ENCODE measurements at places on chromosomes 5 and 9.
A peak's percentile ranks its signal among the peaks of the same experiment; 100 is the strongest.

DNA sequence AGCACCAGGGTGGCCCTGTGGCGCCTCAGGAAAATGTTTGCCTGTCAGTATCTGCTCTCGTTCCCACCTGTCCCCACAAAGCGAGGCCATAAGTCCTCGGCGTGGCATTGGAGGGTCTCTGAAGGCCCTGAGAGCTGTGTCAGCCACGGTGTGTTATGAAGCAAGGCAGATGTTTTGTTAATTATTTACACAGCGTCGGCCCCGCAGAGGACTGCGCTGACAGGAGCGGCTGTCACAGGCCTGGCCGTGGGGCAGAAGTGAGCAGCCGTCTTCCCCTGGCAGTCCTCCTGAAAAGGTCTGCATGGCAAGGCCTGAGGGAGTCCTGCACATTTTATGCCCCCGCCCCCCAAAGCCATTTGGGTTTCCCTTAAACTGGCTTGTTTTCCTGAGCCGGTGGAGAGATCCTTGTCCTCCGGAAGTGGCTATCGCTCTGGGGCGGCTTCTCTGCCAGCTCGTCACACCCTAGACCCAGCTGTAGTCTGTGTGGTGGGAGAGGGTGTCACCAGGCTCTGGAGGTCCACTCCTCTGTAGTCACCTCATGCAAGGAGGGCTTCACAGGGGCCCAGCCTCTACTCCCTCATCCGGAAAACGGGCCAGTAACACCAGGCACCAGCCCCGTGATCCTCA is 6.2 kb downstream of the NEK6 start:
- DNase-seq: no peak

GRCh38 chr5:83554133-83554532 is 82.6 kb downstream of the VCAN start:
- DNase-seq: no peak

DNA sequence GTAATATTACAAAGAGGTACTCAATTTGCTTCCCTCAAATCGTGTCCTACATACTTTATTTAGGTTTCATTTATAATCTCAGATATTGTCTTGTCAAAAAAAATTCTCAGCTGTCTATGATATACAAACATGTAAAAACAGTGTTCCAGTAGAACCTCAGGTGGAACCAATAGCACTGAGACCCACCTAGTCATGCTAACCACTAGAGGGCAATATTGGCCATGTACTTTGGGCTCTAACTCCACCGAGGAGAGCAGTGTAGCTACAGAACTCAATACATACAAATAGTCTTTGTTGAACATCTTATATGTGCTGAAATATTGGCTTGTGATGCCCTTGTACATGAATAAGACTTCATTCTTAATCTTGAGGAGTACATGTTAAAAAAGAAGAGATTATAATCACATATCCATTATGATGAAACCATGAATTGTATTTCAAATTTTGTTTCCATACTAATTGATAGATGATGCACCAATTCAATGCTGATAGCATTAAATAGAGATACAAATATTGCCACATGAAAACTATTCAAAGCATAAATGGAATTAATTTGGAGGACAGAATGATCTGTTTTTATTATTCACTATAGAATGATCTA is 71.2 kb upstream of the CNTLN start:
- DNase-seq: no peak

DNA sequence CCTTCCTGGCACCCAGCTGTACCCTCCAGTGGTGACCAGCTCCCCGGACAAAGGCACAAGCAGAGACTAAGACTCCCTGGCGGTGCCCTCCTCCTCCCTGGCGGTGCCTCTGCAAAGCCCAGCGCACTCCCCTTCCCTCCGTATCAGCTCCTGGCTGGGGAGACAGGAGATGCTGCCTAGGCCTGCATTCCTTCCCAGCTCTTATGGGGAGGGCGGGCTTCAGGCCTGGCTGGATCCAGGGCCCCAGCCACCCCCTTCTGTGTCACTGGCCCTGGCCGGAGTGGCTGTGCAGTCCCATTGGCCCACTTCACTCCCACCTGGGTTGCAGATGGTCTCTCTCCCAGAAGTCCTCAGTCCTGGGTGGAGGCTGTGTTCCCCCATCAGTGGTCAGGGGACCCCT is 6.4 kb downstream of the LCN12 start:
- DNase-seq: no peak

DNA sequence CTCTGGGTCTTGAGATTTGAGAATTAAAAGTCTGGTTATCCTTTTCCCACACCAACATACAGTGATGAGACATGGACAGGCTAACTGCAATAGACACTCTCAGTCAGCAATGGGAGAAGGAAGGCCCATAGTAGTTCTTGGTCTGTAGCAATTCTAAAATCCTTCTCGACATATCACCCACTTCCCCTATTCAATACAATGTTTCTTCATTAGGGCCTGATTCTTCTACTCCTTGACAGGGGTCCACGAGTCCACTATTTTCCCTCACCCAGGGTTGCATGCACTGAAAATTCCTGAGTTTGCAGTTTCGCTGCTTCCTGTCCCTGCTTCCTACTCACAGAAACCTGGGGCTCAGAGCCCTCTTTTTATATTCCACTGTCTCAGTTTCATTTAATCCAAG is 402.8 kb downstream of the MAT2B start:
- DNase-seq: no peak

GRCh38 chr9:136090768-136091581 is 4.1 kb downstream of the NACC2 start:
- DNase-seq: no peak

DNA sequence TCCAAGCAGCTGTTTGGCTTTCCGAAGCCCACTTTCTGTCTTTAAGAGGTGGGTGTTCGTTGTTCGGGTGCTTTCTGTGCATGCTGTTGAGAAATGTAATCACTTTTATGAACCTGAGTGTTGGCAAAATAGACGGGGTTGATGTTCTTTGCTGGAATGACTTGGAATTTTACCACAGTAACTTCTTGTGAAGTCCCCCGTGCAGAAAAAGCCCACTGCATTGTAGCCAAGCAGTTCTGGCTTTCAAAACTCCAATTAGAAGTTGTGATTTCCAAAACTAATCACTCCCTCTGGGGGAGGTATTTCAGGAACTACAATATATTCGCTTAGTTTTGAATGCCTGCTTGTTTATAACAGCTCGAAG is 111.1 kb downstream of the PAM start:
- no peak for DNase-seq

- no peak for DNase-seq
Observed at GRCh38 chr9:123893831-123894460, 36.0 kb downstream of the DENND1A start.

GRCh38 chr9:136133191-136133958 is 14.7 kb upstream of the TMEM250 start:
- no peak for DNase-seq

DNA sequence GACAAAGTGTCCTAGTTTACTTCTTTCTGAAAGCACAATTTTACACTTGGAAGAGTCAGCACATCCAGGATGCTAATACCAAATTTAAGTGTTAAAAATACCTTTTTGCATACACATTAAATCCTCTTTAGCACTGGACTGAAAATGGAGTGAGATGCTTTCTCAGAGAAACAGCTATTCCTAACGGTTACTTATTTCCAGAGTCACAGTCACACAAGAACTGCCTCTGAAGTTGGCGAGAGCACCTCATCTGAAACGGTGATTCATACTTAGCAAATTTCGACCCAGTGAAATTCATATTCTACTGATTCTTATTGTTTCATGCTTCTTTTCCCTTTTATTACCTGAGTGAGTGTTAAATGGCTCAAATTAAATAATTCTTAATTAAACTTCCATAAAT is 12.2 kb downstream of the CDH18 start:
- DNase-seq: no peak

- no peak for DNase-seq
Observed at GRCh38 chr9:84701801-84702200, 32.3 kb downstream of the NTRK2 start.

DNA sequence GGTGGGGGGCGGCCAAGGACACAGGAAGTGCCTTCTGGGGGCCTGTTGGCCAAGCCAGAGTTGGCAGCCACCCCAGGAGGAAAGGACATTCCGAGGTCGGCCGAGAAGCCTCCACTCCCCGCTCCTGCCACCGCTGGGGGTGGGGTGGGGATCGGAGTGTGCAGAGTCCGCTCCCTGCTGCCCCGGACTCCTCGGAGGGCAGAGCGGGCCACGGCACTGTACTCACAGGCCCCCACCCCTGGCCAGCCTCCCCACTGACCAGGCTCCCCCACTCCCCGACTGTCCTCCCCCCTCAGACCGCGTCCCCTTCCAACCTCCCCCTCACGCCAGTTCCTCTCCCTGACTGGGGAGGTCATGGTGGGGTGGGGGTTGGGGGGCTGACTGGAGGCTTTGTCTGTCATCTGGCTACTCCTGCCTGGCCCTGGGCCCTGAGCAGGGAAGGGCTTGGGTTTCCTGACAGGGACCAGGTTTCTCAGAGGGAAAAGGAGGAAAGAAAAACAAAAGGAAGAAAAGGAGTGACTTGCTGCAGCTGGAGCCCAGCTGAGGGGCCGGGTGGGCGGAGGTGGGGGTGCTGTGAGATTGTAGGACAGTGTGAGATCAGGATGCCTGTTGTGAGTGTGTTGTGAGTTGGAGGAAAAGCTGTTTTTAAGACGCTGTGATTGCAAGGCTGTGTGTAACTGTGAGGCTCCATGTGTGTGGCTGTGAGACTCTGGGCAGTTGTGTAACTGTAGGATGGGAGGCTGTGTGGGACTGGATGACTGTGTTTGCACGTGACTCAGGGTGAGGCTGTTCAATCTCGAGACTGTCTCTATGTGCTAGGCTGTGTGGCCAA is 29.7 kb downstream of the CNTFR start:
- no peak for DNase-seq

GRCh38 chr5:105034401-105034763 is 1471.8 kb upstream of the NUDT12 start:
- DNase-seq: no peak

DNA sequence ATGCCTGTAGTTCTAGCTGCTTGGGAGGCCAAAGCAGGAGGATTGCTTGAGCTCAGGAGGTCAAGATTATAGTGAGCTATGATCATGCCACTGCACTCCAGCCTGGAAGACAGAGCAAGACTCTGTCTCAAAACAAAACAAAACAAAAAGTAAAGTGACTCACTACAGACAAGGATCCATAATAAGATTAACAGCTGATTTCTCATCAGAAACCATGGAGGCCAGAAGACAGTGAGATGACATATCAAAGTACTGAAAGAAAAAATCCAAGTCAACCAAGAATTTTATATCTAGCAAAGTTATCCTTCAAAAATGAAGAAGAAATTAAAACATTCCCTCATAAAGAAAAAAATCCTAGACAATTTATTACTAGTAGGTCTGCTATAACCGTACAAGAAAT is 69.4 kb upstream of the ZBTB43 start:
- DNase-seq: no peak

- DNase-seq: no peak
Observed at GRCh38 chr9:68533678-68534077, 7.0 kb downstream of the TMEM252 start.

DNA sequence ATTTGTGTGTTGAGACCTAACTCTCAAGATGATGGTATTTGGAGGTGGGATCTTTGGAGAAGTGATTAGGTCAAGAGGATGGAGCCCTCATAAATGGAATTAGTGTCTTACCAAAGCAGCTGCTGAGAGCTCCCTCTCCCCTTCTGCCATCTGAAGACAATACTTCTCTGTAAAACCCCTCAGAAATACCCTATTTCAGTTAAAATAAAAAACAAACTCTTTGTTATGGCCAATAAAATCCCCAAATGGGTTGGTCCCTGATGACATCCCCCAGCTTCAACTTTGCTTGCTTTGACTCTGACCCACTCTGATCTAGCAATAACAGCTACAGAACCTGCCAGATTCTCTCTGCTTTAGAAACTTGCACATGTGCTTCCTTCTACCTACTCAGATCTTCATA is 100.9 kb downstream of the SNCAIP start:
- DNase-seq: no peak

GRCh38 chr5:89584339-89584956 is 701.5 kb upstream of the MEF2C start:
- DNase-seq: no peak

DNA sequence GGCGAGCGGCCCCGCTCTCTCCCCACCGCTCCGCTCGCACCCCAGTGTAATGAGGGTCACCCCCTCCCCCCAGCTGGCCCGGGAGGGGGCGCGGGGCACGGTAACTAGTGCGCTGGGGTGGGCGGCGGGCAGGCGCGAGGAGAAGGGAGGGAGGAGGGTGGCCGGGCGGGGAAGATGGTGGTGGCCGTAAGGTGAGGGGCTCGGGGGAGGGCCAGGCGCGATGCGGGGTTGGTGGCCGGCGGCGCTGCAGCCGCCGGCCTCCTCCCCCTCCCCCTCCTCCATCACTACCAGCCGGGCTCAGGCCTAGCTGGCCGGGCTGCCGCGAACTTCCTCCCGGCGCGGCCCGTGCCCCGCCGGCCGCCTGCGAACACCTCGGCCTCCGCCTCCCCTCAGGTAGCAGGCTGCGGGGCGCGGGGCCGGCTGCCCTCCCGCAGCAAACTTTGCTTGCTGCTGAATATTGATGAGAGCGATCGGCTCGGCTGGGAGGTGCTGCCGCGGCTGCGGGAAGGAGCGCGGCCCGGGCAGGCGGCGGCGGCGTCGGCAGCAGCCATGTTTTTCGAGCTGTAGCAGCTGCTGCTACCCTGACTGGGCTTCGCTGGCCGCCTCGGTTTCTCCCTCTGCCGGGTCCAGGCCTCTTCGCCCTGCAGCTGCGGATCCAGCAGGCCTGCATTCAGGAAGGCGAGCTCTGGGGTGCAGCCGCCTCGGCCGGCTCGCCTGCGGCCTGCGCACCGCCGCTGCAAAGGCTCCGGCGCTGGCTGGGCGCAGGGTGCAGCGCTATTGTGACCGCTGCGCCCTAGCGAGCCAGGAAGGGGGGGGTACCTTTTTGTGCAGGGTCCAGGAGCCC is 502 bp downstream of the NSD1 start:
- peak; percentile 26 for DNase-seq

DNA sequence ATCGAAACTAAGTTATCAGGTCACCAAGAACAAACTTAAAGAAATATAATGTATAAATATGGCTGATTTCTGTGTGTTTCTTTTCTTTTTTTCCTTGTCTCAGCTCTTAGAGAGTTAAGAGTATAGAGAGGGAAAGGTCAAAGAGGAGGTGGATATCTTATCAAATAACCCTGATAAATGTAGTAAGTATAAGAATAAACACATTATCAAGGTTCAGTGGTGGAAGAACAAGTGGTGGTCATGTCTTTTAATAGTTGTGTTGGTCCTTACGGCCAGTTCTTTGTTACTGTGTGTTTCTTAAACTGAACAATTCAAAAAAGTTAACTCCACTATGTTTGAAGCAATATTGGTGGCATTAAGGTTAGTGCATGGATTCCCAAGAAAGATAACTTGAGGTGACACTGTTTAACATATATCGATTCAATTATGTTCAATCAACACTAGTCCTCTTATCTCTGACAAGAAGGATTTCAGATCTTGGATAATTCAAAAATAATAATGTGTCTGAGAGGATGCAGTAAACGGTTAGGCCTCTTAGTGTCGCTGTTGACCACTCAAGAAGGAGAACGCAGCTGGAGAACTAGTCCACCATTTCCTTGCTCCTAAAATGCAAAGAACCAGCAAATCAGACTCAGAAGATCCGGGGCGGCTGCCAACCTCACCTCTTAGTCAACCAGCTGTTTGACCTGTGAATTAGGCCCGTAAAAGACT is at the start of gene PCDHGA3:
PCDHGA3 (plus strand) TSS at position 588 of the 711 bp plus-strand sequence. CDS start 205 bp downstream, outside the sequence.
- no peak for DNase-seq

- no peak for DNase-seq
Observed at GRCh38 chr5:151758141-151758429, 346 bp downstream of the ATOX1 start.

- no peak for DNase-seq
Observed at GRCh38 chr9:133600739-133601138, 8.4 kb downstream of the FAM163B start.

All from GM18507 (cell line).